ENCODE measurements at places on chromosomes 16 and 17.

DNA sequence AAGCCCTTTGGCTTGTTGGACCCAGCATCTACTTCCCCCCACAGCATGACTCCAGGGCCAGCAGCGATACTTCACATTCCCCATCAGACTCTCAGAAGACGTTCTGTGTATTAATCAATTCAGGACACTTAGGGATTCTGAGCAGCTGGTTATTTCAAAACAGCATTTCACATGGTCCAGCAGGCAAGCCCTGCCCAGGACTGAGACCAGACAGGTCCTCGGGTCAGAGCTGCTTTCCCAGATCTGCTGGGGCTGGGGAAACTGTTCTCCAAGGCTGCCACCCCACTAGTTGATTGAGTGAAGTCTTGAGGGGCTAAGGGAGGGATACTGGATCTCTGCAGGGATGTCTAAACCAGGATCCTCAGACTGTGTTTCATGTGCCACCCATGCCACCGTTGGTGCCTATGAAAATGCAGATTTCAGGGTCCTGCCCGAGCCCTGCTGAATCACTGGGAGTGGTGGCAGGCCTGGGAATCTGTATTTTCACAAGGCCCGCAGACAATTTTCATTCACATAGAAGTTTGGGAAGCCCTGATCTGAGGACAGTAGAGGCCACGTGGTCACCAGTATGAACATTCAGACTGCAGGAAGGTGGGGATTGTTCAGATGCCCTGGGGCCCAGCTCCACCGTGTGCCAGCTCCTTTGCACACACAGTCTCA is 40.6 kb upstream of the CDH5 start:
- DNase-seq, result no peak

GRCh38 chr16:79434092-79434491 is 166.4 kb downstream of the MAF start:
- no peak for DNase-seq

DNA sequence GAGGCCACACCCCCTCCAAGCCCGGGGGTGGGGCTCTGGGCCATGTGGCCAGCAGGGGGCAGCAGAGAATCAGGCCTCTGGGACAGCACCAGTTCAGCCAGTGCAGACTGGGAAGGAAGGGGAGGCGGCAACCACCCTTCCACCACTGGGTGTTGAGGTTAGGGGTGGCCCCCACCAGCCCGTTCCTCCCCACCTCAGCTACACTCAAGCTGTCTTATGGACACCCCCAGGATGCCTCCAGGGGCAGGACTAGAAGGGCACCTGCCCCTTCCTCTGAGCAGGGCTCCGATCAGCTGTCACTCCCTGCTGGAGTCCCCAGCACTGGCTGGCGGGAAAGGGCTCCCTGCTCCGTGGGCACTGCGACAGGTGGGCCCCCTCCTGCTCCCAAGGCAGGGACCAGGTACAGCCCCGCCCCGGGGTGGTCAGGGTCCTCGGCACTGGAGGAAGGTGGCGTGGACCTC is 21.8 kb downstream of the KATNB1 start:
- peak; percentile 85 for DNase-seq

- no peak for DNase-seq
These were observed 715 bp downstream of the TLCD3A start for GRCh38 chr17:732902-733720.

DNA sequence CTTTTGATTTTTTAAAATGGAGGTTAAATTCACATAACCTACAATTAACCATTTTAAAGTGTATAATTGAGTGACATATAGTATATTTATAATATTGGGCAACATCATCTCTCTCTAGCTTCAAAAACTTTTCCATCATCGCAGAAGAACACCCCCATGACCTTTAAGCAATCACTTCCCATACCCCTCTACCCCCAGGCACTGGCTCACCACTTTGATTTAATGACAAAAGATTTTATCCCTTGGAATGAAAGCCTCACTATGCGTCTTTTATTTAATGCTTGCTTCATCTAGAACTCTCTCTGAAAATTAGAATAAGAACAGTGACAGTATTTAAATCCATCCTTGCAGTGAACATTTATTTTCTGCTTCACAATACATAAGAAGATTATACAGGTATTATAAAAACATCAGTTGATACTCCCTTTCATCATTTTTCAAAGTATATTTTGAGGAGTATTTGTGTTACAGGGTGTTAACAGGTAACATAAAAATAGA is 3.2 kb upstream of the KRTAP1-3 start:
- no peak for DNase-seq
